ENCODE measurements at places on chromosomes 2 and 18.

- no peak for DNase-seq
Observed at GRCh38 chr2:190098851-190099250, 36.3 kb upstream of the MSTN start.

- DNase-seq = no peak
Observed at GRCh38 chr18:42773870-42774269, 341.6 kb downstream of the RIT2 start.

GRCh38 chr2:196827356-196827755 lies 18.2 kb upstream of the C2orf66 start:
- no peak for DNase-seq

DNA sequence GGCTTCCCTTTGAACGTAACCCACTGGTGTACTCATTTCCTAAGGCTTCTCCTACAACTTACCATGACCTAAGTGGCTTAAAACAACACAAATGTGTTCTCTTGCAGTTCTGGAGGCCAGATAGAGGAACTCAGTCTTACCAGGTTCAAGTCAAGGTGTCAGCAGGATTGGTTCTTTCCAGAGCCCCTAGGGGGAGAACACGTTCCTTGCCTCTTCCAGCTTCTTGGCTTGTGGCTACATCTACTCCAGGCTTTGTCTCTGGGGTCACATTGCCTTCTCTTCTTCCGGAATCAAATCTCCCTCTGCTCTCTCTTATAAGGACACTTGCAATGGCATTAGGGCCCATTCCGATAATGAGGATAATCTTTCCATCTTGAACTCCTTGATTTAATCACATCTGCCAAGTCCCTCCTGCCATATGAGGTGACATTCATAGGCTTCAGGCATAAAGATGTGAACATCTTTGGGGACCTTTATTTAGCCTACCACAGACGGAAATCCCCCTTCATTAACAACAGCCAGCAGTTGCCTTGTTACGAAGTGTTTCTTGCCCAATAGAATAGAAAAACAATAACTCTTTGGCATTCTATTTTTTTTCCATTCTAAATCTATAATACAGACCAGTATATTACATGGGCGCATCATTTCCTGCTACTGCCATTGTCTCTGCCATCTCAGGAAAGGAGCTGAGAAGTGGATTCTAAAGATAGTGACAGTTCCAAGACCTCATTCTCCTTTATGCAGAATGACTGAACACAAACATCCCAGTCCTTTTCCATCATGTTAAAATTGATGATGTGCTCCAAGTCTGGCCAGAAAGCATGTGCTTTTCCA lies 362.0 kb downstream of the ZNF521 start:
- DNase-seq = no peak

DNA sequence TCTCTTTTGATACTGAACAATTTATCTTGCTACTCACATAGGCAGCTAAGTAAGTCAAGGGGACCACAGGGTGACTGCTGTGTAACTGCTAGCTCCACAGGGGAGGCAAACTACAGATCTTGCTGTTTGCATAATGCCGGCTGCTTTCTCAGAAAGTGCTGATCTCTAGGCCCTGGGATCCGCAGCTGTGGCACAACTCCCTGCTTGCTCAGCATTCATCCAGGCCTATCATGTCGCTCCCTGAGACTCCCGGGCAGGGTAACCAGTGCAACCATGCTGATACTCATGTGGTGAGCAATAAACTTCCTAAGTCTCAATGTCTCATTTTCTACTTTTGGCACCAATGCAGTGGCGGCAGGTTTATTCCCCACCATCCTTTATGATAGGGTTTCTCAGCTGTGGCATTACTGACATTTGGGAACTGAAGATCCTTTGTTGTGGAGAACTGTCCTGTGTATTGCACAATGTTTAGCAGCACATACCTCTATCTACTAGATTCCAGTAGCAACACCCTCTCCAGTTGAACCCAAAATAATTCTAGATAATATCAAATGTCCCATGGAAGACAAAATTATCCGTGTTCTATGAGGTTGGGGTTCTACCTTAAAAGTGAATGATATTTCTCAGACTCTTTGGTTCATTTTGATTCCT lies 1101.3 kb downstream of the LRP1B start:
- no peak for DNase-seq
